ENCODE measurements at places on chromosomes 12 and 14.
A peak's percentile ranks its signal among the peaks of the same experiment; 100 is the strongest.

GRCh38 chr12:6838854-6839253 is 1.9 kb upstream of the GNB3 start:
- DNase-seq = no peak

- DNase-seq = no peak
Measured at GRCh38 chr12:53190108-53190729, 9.5 kb upstream of the CSAD start.

- DNase-seq = no peak
Measured at GRCh38 chr14:30356438-30357202, 202.3 kb upstream of the G2E3 start.

- DNase-seq = no peak
Measured at GRCh38 chr14:56590535-56590960, 10.9 kb downstream of the TMEM260 start.

- DNase-seq = no peak
Measured at GRCh38 chr14:21965042-21965441, 291.4 kb upstream of the OR4E1 start.

GRCh38 chr14:79136071-79137044 is 966.2 kb downstream of the NRXN3 start:
- DNase-seq = no peak

DNA sequence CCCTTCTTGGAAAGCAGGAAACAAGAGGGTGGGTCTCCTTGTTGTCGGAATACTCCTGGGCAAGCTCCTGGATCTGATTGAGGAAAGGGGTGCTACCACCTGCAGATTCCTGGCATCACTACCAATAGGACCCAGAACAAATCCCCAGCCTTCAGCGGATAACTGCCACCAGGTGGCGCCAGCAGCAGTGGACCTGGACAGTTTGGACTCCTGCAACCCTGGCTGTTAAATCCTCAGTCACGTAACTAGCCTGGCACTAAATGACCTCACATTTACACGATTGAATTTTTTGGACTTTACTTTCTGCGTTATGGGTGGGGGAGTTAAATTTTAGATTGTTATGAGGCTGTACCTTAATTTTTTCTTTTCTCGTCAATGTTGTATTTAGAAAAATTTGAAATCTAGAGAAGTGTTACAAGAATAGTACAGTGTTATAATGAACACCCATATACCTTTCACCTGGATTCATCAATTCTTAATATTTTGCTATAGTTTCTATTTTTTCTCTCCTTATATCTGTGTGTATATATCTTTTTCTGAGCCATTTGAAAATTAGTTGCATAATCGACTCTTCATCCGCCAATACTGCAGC is 95.6 kb downstream of the GAS2L3 start:
- peak; percentile 43 for DNase-seq

DNA sequence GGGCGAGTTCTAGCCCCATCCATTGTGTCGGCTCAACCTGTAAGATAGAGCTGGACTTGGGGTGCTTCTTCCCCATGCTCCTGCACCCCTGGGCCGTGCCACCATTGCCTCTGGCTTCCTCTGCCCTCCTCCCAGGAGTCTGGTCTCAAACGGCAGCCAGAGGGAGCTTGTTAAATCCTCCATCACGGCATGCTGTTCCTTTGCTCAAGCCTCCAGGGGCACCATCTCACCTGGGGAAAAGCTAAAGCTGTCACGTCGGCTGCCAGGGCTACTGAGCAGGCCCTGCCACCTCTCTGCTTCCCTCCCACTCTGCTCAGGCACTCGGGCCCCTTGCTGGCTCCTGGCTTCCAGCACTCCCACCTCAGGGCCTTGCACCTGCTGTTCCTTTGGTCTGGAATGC is 140.4 kb downstream of the RBM19 start:
- no peak for DNase-seq

DNA sequence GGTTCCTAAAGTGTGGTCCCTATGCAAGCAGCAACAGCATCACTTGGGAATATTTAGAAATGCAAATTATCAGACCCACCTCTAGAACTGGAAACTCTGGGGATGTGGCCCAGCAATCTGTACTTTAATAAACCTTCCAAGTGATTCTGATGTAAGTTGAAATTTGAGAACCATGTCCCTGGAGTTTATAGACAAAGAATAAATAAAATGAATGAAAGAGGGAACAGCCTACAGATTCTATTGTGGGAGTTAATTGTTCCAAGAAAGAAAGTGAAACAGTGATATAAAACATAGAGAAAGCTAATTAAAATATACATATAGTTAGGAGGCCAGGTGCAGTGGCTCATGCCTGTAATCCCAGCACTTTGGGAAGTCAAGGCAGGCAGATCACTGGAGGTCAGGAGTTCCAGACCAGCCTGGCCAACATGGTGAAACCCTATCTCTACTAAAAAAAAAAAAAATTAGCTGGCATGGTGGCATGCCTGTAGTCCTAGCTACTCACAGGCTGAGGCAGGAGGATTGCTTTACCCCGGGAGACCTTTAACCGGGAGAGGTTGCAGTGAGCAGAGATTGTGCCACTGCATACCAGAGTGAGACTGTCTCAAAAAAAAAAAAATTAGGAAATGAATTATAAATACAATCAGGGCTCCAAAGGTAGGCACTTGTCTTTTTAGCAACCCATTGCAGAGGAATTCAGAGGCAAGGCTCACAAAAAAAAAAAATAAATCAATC is 507.5 kb downstream of the NAV3 start:
- DNase-seq = no peak

DNA sequence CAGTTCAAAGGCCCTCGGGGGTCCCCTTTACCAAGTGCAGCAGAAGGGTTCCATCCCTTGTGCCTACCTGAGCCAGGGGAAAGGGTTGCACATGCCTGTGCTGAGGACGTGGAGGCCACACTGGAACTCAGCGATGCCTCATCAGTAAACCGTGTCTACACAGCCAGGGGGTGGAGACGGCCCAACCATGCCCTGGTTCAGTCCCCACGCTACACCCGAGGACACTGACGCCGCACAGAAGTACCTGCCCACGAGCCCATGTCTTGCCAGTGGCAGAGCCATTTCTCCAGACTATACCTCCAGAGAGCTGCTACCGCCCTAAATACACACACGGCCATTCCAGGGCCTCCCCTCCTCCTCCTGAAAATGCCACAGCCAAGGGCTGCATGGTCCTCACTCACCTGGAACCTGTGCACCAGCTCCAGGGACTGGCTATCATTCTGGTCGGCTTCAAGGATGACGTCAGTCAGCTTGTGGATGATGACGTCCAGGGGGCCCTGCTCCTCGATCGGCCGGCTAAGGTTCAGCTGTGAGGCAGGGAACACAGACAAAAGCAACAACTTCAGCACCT is 93.4 kb downstream of the CHGA start:
- no peak for DNase-seq

GRCh38 chr12:14961466-14962152 is at the start of gene ARHGDIB:
Gene ARHGDIB, minus strand, starts transcription at chr12:14961601. Its CDS starts 10,889 bp downstream, at chr12:14950712.
- DNase-seq = peak; percentile 53

- no peak for DNase-seq
Measured at GRCh38 chr12:54019091-54019811, 9.0 kb upstream of the HOXC6 start.

- no peak for DNase-seq
Measured at GRCh38 chr12:83613586-83614110, 926.9 kb downstream of the TMTC2 start.

DNA sequence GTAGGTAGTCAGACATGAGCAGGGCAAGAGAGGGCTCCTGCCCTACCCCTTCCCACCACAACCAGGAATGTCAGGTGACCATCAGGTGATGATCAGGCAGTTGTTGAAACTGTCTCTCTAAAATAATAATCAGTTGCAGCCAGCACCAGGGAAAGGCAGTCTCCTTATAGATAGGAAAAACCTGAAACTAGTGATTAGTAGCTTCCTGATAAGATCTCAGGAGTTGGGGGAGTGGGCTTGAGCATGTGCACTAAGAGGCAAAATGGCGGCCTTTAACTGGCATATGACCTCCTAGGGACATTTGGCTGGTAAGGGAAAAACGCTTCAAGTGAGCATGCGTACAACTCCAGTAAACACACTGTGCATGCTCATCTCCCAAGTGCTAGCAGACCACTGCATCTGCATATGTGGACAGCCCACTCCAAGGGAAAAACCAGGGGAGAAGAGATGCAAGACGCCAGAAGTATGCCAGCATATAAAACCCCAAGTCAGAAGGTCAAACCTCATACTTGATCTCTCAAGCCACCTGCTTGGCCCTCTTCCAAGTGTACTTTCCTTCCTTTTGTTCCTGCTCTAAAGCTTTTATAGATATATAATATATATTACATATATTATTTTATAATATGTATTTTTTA is 37.1 kb downstream of the TGFB3 start:
- no peak for DNase-seq

DNA sequence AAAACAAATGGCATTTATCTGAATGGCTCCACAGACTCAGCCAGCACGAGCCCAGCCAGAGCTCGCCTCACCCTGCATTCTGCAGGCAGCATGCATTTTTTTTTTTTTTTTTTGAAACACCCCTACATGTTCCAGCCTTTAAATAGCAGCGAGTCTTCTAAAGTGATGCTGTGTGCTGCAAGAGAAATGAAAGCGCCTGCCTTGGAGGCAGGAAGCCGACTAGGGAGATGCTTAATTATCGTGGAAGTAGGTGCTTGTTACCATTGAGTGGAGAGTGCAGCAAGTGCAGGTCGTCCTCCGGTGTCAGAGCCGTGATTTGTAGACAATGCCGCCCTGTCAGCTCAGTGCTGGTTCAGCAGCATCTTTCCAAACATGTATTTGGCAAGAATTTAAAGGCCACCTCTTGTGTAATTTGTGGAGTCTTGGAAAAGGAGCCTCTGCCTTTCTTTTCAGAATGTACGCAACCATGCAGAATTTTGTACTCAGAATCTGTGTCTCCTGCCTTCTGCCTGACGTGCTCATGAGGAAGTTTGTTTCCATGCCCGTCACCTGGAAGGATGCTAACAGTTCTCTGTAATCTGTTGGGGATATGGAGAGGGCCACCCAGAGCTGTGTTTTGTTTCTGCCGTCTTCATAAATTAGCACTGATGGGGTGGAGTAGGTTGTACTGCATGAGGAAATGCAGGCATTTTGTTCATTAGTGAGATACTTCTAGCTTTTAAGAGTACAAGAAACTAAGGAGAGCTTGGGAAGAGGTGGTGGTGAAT is 345.9 kb upstream of the RGS6 start:
- DNase-seq = no peak

- peak; percentile 42 for DNase-seq
Measured at GRCh38 chr12:93571925-93572711, at the start of gene SOCS2. Gene SOCS2, plus strand, starts transcription at chr12:93572675. Its CDS starts 223 bp downstream, at chr12:93572898.

DNA sequence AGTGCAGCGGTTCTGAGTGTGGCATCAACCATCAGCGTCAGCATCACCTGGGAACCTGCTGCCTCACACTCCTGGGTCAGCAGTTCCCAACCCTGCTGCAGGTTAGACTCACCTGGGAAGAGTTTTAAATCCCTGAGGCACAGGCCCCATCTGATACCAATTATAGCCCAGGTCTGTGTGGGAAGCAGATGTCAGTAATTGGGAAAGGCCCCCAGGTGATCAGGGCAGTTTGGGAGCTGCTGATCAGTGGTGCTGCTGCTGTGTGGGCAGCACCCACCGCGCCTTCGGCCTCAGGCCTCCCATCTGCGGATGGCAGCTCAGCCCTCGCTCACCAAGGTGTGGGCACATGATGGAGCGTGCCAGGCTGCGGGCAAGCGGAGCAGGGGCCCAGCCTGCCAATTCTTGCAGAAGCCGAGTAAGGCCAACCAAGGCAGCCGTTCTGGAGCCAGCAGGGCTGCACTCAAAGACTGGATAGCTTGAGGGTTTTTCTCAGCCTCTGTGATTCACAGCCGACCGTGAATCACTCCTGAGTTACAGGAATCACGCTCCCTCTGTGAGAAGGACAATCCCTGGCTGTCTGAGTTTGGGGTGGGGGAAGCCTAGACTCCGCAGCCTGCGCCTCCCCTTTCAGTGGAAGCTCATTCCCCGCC is 155.6 kb upstream of the SFSWAP start:
- no peak for DNase-seq

- DNase-seq = peak; percentile 77
Measured at GRCh38 chr12:122860040-122860853, 25.0 kb downstream of the HIP1R start.

- no peak for DNase-seq
Measured at GRCh38 chr14:55094292-55095157, 34.5 kb upstream of the LGALS3 start.

DNA sequence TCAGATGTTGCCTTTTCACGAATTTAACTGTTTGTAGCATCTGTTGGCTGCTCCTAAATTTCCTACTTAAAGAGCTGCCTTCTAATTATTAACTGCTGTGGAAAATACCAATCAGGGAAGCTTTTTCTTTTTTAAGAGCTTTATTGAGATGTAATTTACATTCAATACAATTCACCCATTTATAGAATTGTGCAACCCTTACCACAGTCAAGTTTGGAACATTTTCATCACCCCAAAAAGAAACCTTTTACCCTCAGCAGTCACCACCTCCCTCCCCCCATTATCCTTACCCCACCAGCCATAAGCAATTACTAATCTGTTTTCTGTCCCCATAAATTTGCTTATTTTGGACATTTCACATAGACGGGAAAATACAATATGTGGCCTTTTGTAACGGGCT is 1.4 kb downstream of the PCNX4 start:
- DNase-seq = no peak

GRCh38 chr14:31590206-31590605 is 29.0 kb downstream of the NUBPL start:
- DNase-seq = no peak
